ENCODE measurements at places on chromosomes 4 and X. TPM values are rescaled to one million over a fixed set of nuclear protein-coding genes. Genes with fewer than 3 reads are reported as not detected.

The OTUD6A gene
- total RNA-seq: not detected

The DCLK2 gene
- 0.35 TPM for total RNA-seq

- H3K27ac ChIP-seq: no peak overlapping the region
- H3K27me3 ChIP-seq: no peaks in the 10 kb centered on the region
- H3K4me1 ChIP-seq: no peaks in the 10 kb centered on the region
- DNase-seq: no peak
- H3K36me3 ChIP-seq: no peaks in the 10 kb centered on the region
Measured at GRCh38 chr4:17238633-17239032, 273.3 kb downstream of the QDPR start.

- no peak overlapping the region for H3K27ac ChIP-seq
- no peaks in the 10 kb centered on the region for H3K36me3 ChIP-seq
- H3K4me3 ChIP-seq: no peak overlapping the region
- no peaks in the 10 kb centered on the region for H3K4me1 ChIP-seq
- H3K27me3 ChIP-seq: no peaks in the 10 kb centered on the region
Measured at GRCh38 chr4:54446581-54446980, 211.2 kb upstream of the KIT start.

The RAI2 gene
- total RNA-seq: 2.1 TPM

DNA sequence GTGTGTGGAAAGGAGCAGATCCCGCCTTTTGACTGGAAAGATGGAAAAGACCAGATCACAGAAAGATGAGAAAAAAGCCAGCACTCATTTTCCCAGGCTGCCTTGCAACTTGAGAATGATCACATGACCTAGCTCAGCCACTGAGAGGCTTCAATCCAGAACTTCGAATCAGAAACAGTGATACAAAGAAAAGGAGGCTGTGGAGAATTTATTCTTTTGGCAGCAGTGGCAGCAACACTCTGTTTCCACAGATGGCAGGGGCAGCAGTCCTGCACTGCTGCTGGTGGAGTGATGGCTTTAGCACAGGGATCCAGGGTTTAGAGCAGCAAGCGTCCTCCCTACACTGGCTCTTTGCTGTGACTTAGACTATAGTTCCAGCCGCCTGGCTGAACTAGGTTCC lies 77.8 kb upstream of the SH3RF1 start:
- no peak for DNase-seq
- no peak overlapping the region for H3K4me3 ChIP-seq
- no peaks in the 10 kb centered on the region for H3K27me3 ChIP-seq
- H3K27ac ChIP-seq: no peak overlapping the region
- H3K4me1 ChIP-seq: no peaks in the 10 kb centered on the region

GRCh38 chr4:171954650-171955049 lies 141.4 kb downstream of the GALNTL6 start:
- H3K4me3 ChIP-seq: no peak overlapping the region
- DNase-seq: no peak
- H3K27me3 ChIP-seq: no peaks in the 10 kb centered on the region
- no peaks in the 10 kb centered on the region for H3K36me3 ChIP-seq
- H3K4me1 ChIP-seq: no peaks in the 10 kb centered on the region

The NDUFB11 gene
- 54.5 TPM for total RNA-seq

The DACH2 gene
- not detected for total RNA-seq

DNA sequence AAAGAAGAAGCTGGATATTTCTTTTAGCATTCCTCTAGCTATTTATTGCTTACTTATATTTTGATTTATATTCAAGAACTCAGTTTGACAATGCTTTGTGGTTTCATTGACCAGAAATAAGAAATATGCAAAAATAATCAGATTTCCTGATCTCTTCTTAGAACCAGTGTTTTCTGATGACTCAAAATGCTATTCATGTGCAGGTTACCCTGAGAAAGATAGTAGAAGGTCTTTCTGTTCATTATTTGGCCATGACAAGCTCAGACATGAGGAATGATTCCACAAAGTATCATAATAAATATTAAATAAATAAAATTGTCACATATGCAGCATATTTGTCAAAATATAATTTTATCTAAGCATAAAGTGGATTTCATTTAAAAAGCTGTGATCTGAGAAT lies 24.1 kb downstream of the ADH7 start:
- no peak for DNase-seq
- no peaks in the 10 kb centered on the region for H3K36me3 ChIP-seq
- peaks cover 1% of the 10 kb centered on the region for H3K4me1 ChIP-seq
- H3K27ac ChIP-seq: no peak overlapping the region
- H3K27me3 ChIP-seq: no peaks in the 10 kb centered on the region

GRCh38 chr4:183728223-183729068 lies 69.4 kb downstream of the TRAPPC11 start:
- no peak overlapping the region for H3K4me3 ChIP-seq
- DNase-seq: no peak
- H3K27ac ChIP-seq: no peak overlapping the region
- no peaks in the 10 kb centered on the region for H3K36me3 ChIP-seq
- H3K4me1 ChIP-seq: no peaks in the 10 kb centered on the region
- H3K27me3 ChIP-seq: no peaks in the 10 kb centered on the region

The PFKFB1 gene
- 18.2 TPM for total RNA-seq

The RAB40AL gene
- 0.29 TPM for total RNA-seq
